Activated naive CD8-positive, alpha-beta T cell treated with anti-CD3 and anti-CD28 coated beads, Interleukin-2, amount 50 U/mL, for 24 hours (primary cell): ENCODE measurements at places on chromosomes 4 and X.

DNA sequence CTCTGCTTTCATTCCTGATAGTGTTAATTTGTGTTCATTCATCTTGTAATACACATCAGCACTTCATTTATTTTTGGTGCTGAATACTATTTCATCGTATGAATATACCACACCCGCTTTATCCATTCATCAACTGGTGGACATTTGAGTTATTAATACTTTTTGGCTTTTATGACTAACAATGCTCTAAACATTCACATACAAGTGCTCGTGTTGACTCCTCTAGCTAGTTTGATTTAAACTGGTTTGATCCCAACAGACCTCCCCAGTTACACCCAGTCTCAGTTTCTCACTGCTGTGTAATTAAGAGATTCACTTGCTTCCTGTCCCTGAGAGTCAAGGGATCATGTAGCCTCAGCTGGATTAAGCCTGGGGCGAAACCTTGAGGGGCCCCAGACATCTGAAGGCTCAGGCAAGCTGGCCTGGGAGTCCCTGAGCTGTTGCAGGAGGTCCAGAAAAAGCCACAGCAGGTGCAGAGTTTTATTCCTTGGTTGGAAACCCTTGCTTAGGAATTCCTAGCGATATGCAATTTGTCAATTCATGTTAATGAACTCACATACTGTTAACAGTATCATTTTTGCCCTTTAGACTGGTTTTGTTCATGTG lies 52.8 kb upstream of the CLDN24 start:
- DNase-seq, result no peak

DNA sequence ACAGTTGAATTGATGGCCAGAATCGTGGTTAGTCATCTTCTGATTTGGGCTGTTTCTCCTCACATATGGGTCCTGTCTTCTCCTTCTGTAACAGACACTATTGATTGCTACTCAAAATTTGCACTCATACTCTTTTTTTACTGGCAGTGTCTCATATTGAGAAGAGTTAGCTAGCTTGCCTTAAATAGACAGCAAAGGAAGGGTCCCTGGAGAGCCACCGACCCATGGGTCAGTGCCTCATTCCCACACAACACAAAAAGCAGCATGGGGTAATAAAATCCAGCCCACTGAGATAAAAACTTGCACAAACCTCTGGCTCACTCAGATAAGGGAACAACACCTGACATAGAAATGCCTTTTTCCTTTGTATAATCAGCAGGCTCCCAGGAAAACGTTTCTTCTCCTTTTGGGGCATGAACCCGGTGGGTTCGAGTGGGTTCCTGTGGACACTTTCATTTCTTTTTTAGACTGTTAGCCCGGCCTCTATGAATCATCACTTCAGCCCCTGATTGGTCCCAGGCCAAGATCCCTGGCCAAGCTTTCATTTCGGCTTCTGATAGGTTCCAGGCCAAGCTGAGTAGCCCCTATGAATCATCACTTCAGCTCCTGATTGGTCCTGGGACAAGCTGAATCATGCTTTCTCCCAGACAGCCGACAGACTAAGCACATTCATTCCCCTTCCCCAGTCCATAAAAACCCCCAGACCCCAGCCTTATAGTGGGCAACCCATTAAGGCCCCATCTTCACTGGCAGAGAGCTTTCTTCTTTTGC lies 408.1 kb downstream of the DCAF12L2 start:
- no peak for DNase-seq

DNA sequence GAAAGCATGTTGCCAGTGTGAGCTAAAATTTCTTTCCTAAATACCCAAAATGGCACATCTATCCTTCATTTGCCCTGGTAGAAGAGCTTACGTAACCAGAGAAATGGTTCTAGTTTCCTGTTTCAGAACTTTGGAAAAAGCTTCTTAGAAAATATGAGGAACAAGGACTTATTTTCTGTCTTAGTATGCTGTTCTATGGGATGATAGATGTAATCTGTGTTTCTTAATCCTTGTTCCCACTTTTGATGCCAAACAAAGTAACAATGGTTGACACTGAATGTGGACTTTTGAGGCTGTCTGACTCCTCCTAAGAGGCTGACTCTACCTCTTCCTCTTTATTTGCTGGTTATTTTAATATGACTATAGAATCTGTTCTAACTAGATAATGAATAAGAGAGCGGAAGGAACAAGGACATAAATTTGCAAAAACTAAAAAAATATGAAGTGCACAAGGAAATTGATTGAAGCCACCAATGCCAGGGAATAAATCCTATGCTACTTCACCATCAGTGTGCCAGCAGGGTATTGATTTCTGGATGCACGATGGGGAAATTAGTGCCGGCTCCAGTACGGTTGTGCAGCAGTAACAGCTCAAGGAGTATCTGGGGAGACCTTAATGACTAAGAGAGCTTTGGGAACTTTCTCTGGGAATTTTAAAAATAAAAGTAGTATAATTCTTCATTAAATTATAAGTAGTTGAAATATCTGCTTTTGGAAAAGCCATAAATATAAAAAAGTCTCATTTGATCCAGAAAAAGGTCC lies 39.4 kb upstream of the TET2 start:
- DNase-seq, result no peak

DNA sequence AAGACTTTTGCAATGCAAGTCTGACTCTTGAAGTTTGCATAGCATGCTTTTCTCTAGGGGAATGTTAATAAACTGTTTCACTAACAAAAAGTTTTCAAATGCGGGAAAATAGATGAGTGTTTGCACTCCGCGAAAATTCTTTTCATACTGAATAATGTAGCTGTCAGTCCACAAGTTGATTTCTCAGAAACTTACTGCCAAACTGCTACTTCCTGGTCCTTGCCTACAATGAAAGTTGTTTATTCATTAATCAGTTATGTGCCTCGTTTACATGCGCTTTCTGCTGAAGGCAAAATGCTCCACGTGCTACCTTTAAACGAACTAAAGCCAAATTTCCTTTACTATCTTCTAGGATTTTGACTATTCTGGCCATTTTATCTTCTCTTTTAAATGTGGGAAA lies 166.2 kb downstream of the MAGEB17 start:
- DNase-seq, result no peak

- no peak for DNase-seq
These were observed 667.7 kb upstream of the IGFBP7 start for GRCh38 chr4:57777876-57778275.

- no peak for DNase-seq
These were observed 58.0 kb downstream of the XAGE2 start for GRCh38 chrX:52426810-52427209.

DNA sequence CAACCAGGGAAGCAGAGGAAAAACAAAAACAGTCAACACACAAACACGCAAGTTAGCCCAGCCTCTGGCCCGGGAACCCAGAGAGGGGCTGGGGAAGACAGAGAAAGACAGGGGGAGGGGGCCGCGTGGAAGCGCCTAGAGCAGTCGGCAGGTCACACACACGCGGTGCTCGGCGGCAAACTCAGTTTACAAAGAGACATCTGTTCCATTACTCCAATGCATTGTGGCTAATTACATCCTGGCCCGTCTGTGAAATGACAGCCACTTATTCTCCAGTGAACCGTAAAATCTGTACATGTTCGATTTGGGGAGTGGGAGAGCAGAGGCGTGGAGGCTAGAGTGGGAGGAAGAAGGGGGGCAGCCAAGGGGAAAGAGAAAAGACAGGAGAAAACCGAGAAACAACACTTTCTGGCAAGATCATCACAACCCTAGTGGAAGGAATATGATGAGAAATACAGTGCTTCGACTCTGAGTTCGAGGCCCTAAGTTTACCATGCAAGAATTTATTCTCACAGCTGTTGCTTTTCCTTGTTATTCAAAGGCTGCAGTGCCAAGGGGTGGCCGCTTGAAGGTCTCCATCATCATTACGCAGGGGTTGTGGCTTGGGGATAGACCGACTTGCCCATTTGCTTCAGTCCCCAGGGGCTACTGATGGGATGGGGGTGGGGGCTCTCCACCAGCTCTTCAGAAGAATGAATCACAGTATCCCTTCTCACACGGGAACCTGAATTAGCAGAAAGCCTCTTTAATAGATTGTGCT lies 167.7 kb downstream of the MGST2 start:
- no peak for DNase-seq

DNA sequence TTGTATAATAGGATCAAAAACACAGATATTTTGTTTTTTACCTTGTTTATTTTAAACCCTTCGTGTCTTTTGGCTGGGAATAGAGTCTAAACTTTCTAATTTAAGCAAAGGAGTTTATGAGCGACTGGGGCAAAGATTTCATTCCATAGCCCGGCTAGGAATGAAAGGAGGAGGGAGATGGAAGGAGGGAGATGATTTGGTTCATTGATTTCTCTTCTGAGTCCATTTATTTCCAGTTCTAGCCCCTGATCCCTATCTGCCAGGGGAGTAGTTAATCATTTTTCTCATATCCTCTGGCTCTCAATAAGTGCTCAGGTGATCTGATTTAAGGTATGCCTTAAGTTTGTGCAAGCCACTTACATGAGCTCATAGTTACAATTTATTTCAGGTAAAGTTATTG lies 120.0 kb downstream of the SPRY1 start:
- no peak for DNase-seq

DNA sequence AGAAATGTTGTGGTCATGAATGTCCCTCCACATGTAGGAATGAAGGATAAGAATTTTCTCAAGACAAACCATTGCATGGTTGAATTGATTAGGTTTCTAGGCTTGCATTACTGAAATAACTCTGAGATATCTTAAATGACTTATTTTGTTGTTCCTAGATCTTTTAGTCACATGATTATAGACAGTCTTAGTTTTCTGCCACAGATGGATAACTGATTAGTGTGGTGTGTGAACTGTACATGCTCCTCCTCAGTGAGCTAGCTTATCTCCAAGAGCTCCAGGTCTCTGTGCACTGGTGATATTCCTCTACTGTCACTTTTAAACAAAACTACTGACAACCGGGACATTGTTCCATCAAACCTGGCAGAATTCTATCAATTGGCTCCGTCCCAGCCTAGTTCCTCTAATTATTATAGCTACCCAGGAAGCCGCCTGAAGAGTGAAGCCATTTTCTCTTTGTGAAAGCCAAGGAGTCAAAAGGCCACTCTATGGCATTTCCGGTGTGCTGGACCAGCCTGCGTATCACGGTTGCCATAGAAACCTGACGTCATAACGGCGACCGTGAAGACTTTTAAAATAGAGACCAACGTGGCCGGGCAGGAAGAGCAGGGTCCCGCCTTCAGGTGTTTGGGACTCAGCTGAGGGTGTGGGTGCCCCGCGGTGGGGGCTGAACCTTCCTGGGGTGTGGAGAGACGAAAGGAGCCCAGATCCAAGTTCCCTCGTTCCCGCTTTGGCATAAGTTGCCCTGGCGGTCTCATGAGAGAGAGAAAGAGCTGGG lies 28.1 kb downstream of the BEX3 start:
- DNase-seq, result peak; percentile 66

DNA sequence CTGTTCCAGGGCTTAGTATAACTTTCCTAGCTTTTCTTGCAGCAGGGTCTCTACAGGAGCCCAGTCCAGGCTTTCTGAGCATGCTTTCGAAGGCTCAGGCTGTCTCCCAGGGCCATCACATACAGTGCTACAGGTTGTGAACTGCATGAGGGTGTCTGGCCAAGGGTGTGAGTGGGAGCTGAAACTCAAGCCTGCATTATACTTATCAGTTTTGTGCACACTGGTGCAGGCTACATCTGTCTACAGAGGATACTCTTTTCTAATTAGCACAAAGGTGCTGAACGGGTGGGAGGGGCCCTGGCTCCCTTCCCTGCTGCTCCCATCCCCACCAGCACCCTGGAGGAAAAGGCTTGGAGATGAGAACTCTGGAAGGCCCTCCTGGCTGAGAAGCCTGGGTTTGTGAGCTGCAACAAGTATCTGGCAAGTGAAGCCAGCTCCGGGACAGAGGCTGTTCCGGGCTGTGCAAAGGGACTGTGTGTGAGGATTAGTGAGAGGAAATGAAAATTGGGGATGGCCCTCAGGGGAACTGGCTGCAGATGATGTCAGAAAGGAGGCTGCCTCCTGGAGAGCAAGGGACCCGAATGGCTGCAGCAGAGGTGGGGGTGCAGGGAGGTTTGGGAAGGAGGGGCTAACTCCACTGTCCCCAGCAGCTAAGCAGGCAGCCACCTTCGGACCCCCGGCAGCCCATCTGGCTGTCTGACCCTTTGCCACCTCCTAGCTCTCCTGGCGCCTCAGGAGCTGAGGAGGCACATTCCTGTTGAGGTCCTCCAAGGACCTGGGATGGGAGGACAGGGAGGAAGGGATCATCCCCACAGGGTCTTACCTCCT lies 68.5 kb downstream of the EFNB1 start:
- no peak for DNase-seq

- DNase-seq, result no peak
These were observed 1.4 kb downstream of the AFAP1 start for GRCh38 chr4:7938266-7938608.

DNA sequence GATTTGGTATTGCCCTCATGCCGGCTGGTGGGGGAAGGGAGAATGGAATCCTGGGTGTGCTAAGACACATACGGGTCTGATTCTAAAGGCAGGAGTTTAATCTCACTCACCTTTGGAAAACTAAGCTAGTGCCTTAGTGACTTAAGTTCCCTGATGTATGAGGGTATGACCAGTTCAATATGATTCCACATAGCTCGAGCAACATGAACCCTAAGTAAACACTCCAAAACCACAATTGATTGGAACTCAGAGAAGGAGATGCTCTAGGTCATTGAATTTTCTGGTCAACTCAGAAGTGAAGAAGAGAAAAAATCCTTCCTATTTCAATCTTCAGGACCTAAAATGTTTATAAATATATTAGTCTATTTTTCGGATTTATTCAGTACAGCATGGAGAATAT lies 420.1 kb upstream of the INTU start:
- no peak for DNase-seq

- DNase-seq, result no peak
These were observed 29.2 kb downstream of the TBC1D9 start for GRCh38 chr4:140726776-140727500.

- DNase-seq, result no peak
These were observed 72.9 kb upstream of the MED14 start for GRCh38 chrX:40808203-40808602.
